ENCODE measurements at places on chromosomes 2 and 18.

GRCh38 chr2:157741819-157742484, 113.3 kb upstream of the ACVR1C start:
- DNase-seq: no peak

DNA sequence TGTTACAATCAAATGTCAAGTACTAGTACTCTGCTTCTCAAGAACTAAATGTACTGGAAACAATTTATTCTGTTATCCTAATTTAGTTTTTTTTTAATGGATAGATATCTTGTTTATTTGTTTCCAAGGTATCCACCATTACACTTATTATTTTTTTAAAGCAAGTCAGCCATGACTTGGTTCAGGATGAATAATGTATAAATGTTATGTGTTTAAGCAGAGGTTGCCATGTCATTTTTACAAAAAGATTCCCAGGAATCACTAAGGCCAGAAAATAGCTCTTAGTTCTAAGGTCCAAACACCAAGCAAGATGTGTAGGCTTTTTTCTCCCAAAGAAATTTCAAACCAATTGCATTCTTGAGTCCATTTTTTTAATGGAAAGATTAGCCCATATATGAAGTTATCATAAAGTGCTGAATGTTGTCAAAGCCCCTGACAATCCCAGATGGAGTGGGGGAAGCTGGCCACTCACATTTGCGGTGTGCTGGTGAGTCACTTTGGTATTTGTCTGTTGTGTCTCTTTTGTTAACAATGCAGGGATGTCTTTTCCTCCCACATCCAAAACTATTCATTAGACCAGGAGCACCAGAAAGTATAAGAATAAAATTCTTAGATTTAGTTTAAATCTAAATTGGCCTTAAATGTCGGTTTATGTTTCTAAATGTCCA, 158.9 kb downstream of the COL6A3 start:
- no peak for DNase-seq

DNA sequence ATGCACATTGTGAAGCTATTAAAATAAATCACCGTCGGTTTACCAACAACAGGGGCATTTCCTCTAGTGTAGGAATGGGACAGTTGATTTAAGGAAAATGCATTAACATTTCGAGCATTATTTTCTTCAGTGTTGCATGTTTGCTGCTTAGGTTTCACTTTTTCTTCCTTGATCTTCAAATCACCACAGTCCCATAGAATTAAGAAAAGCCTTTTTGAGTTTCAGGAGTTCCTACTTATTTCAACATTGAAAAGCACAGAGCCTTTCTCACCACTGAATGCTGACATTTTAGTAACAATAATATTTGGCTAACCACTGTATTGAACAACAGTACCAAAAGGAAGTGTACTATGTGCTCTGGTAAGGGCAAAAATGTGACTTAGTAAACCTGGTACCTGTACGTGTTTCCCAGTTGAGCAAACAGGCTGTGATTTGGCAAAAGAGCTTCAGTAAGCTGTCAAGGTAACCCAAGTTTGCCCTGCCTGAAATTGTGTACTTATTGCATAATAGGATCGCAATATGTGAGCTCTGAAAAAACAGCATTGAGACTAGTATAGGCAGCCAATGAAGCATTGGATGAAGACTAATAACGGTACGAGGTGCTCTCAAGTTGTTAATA, 2.2 kb downstream of the LRRTM4 start:
- no peak for DNase-seq

GRCh38 chr2:203328760-203329540, 756 bp downstream of the ABI2 start:
- no peak for DNase-seq

- DNase-seq: no peak
Observed at GRCh38 chr2:196586511-196586991, 53.0 kb upstream of the CCDC150 start.

GRCh38 chr2:222398446-222398885, 25.9 kb upstream of the SGPP2 start:
- DNase-seq: no peak

GRCh38 chr2:164826293-164827243, 15.1 kb downstream of the COBLL1 start:
- DNase-seq: no peak

- no peak for DNase-seq
Observed at GRCh38 chr2:221397187-221397586, 174.9 kb downstream of the EPHA4 start.

- no peak for DNase-seq
Observed at GRCh38 chr18:9803698-9804516, 81.9 kb upstream of the TXNDC2 start.
